Amniotic stem cell (primary cell): ENCODE measurements at places on chromosomes 4 and X.

DNA sequence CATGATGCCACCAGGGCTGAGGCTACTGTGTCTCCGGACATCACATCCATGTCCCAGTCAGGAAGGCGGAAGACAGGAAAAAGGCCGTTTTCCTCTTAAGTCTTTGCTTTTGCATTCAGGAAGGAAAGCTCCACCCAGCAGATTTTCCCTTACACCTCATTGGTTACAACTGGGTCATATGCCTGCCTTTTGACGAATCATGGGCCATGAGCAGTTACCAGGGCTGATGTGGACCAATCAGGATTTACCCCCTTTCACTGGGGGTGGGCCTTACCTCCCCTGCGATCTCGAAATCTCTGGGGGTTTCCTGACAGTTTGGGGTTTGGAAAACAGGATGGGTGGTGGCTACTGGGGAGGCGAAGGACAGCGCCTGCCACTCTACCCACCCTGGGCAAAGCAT is 52.5 kb upstream of the GRPEL1 start:
- DNase-seq, result no peak

DNA sequence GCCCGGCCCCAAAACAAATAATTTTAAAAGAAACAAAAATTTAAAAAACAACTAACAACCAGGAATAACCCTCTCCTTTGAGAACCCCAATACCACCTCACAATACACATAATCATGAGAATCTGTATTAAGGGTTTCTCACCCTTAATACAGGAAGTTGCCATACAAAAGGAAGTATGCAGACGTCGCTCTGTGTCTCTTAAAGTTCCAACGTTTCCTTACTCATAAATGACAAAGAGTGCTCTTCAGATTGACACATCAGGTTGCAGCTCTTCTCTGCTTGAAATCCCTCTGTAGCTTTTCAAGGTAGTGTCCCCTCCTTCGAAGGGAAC is 73.9 kb upstream of the IRF2 start:
- DNase-seq, result no peak

DNA sequence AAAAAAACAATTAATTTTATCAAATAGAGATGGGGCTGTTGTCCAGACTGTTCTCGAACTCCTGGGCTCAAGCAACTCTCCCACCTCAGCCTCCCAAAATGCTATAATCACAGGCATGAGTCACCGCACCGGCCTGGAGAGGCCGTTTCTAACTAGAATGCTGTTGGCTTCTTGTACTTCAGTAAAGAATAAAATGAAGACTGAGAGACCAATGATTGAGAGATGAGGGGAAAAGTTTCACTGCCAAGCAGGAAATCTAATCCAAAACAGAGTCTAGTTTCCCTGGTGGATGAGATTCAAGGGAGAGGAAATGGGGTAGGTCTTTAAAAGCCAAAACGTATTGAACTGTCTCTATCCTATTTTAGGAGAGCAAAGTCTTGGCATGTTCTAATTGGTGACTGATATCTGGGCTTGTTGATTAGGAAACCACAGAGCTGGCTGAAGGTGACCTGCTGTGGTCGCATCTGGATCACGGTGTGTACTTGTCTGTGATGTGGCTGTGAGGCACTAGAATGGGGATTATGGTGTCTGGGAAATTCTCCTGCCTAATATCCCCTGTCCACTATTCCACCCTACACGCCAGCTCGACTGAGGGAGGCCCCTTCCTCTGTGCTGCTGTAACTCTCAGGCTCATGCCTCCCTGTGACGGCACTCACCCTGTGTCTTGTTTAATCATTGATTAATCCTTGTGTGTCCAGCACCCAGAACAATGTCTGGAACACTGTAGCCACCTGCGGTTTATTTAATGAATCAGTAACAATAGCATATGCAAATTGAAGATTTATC is 15.0 kb upstream of the TRIM2 start:
- no peak for DNase-seq

- DNase-seq, result no peak
These were observed 70.3 kb downstream of the ANXA10 start for GRCh38 chr4:168162604-168163003.

- no peak for DNase-seq
These were observed 209.3 kb downstream of the GPC3 start for GRCh38 chrX:133776072-133776471.

- DNase-seq, result no peak
These were observed 168.4 kb upstream of the SMARCAD1 start for GRCh38 chr4:94039226-94039625.

DNA sequence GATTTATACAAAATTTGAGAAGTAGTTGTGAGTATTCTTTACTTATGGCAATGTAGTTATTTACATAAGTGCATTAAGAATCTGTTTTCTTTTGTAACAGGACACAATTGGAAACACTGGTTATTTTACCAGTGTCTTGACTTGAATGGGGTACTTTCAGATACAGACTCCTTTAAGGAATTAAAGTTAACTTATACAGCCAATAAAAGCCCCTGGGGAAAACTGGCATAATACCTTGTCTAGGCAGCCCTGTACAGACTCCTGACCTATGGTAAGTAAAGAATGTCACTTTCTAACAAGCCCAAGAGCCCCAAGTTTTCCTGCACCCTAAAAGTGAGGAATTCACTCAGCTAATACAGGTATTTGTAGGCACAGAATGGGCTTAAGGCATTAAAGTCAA is 241.8 kb downstream of the CPXCR1 start:
- no peak for DNase-seq

DNA sequence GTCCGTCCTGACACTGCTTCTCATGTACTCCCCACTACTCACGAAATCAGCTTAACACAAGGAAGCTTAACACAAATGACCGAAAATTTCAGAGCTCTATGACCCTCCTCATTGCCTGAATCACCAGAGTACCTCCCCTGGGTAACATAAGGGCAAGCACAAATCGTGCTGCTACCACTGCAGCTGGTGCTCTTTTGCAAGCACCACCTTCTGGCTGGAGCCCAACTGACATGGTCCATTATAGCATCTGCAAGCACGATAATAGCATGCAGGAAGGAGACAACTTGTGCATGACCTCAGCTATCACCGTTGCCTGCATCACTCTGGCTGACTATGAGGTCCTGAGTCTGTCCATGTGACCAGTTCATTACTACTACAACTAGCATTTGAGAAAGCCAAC is 308.0 kb downstream of the TEX13C start:
- DNase-seq, result no peak

DNA sequence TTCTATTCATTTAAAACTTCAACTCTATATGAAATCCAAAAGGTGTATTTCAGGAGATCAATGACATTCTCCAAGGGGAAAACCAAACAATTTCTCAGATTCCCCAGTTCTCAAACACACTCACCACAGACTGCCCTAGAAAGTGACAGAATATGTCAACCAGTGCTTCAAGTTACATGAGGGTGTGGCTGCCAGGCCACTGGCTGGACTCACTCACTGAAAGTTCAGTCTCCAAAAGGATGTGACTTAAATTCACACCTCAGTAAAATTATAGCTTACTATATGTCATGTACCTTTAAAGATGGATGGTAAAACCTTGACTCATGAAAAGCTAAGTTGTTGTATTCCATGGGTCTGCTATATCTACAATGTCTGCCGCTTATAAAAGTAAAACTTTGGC is 7.3 kb downstream of the INPP4B start:
- no peak for DNase-seq

GRCh38 chrX:148610328-148610698 is 109.9 kb downstream of the AFF2 start:
- no peak for DNase-seq
